ENCODE measurements at places on chromosomes 4 and X.

DNA sequence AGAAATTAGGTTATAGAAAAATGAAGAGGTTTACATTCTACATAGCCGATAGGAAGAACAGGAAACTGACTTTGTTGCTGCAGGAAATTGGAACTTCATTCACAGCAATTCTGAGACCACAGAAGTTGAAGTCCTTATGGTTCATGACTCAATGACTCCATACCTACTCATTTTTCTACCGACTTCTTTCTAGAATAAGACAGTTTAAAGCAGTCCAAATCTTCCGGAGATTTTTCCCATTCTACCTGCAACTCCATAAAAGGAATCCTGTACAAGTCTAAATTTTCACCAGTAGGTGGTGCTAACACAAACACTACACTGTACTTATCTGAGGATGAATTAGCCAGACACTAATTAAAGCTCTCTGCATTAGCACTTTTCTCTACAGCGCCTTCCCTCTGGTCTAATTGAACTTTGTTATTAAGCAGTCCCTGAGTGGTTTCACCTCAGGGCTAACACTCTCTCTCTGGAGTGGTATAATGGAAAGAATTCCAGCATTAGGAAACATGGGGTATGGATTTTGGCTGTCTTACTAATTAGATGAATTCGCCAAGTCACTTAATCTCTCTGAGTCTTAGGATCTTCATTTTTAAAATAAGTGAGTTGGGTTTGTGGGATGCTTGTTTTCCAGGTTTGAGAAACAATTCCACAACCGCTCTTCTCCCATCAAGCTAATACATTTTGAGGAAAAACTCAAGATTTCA lies 167.9 kb downstream of the SMIM20 start:
- no peak overlapping the region for H3K27ac ChIP-seq
- no peak overlapping the region for H3K4me3 ChIP-seq
- no peaks in the 10 kb centered on the region for H3K27me3 ChIP-seq
- H3K4me1 ChIP-seq = no peaks in the 10 kb centered on the region
- no peaks in the 10 kb centered on the region for H3K36me3 ChIP-seq
- peak; percentile 63 for DNase-seq

DNA sequence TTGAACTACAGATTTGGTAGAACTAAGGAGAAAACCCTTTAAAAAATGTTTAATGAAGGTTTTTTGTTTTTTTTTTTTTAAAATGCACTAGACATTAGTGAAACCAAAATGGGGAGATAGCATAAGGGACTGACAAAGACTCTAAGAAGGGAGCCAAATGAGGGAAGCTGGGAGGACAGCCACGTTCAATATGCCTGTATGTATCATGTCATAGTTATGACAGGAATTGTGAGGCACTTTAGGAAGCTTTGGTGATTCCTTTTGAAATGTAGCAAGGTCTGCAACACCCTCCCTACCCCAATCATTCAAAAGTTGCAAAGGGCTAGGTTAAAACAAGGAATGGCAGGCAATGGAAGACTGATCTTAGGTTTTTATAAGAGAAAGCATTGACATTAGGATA lies 526.0 kb downstream of the TLL1 start:
- H3K27ac ChIP-seq = no peak overlapping the region
- DNase-seq = no peak
- H3K4me1 ChIP-seq = no peaks in the 10 kb centered on the region
- no peaks in the 10 kb centered on the region for H3K36me3 ChIP-seq

GRCh38 chrX:30875957-30876356 lies 13.1 kb downstream of the TAB3 start:
- H3K36me3 ChIP-seq = no peaks in the 10 kb centered on the region
- H3K4me3 ChIP-seq = peak overlapping the region; percentile 12
- peaks cover 46% of the 10 kb centered on the region for H3K4me1 ChIP-seq
- no peak overlapping the region for H3K27ac ChIP-seq

DNA sequence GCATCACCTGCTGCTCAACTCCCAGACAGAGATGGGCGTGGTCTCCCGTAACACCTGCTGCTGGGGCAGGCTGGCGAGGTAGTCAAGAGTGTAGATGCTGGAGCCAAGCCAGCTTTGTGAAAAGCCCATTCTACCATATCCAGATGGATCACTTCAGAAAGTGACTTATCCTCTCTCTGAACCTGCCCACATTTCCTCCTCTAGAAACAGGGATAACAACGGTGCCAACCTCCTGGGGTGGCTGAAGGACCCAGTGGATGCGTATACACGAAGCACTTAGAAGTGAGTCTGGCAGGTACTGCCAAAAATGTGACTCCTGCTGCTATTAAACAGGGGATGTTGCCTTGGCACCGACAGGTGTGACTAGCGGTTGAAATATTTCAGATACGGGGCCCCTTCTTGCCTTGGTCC lies 95.8 kb downstream of the SORBS2 start:
- DNase-seq = no peak
- H3K27me3 ChIP-seq = no peaks in the 10 kb centered on the region

- H3K4me3 ChIP-seq = 0 out of 2 replicates have a peak overlapping the region, but pooled peaks have one; percentile 4
- H3K27me3 ChIP-seq = no peaks in the 10 kb centered on the region
- H3K4me1 ChIP-seq = peaks cover 25% of the 10 kb centered on the region
- DNase-seq = no peak
- H3K27ac ChIP-seq = peak overlapping the region; percentile 88
- H3K36me3 ChIP-seq = no peaks in the 10 kb centered on the region
These were observed 305.3 kb downstream of the TRIML1 start for GRCh38 chr4:188444500-188444899.

Measured in HCT116 (cell line).